Chondrocyte (in vitro differentiated cells): ENCODE measurements at places on chromosomes 13 and 19. TPM values are rescaled to one million over a fixed set of nuclear protein-coding genes. Genes with fewer than 3 reads are reported as not detected.

- peak overlapping the region; percentile 93 for H3K27ac ChIP-seq
- H3K36me3 ChIP-seq = peaks cover 3% of the 10 kb centered on the region
- no peak for DNase-seq
- H3K4me1 ChIP-seq = peaks cover 26% of the 10 kb centered on the region
Observed at GRCh38 chr19:18558604-18559003, 934 bp downstream of the KXD1 start.

- peak overlapping the region; percentile 98 for H3K27ac ChIP-seq
- H3K27me3 ChIP-seq = peaks cover 11% of the 10 kb centered on the region
- H3K4me1 ChIP-seq = peaks cover 30% of the 10 kb centered on the region
- H3K4me3 ChIP-seq = peak overlapping the region; percentile 89
Observed at GRCh38 chr13:25286308-25286968, 850 bp downstream of the MTMR6 start.

The SKA3 gene
- 3.1 to 4.7 TPM (median 4.2 TPM) in 3 replicates for total RNA-seq

DNA sequence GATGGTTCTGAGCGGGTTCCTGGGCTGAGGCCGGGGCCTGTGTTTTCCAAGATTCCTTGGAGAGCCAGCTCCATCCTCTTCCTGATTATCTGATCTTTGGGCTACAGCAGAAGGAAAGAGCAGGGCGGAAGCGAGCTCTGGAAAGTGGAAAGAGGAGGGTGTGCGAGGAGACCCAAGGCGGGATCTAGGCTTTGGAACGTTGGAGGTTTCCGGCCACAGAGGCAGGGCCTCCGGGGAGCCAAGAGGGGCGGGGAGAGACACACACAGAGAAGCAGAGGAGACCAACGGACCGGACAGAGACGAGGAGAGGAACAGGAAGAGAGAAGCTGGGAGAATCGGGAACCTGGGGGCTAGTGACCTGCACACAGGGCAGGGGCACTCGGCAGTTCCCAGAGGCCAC, at the start of gene CLEC11A:
TSS of gene CLEC11A (plus strand) at position 296 of the 400 bp plus-strand sequence. CDS start 162 bp downstream, outside the sequence.
- peak within 1 kb of the TSS; percentile 86 for H3K4me3 ChIP-seq
- H3K4me1 ChIP-seq = peaks cover 18% of the 10 kb centered on the region
- no peaks in the 10 kb centered on the region for H3K36me3 ChIP-seq

The ZNF527 gene
- total RNA-seq = 5.4 to 7.4 TPM (median 5.8 TPM) in 3 replicates

The IGFL2 gene
- 0.55 to 1.3 TPM (median 0.64 TPM) in 3 replicates for total RNA-seq

GRCh38 chr13:103282571-103283450, 216.6 kb upstream of the SLC10A2 start:
- no peaks in the 10 kb centered on the region for H3K27me3 ChIP-seq
- H3K4me3 ChIP-seq = peak overlapping the region; percentile 50
- DNase-seq = no peak
- no peaks in the 10 kb centered on the region for H3K36me3 ChIP-seq
- peaks cover 28% of the 10 kb centered on the region for H3K4me1 ChIP-seq
